ENCODE measurements at places on chromosomes 12 and 14.

DNA sequence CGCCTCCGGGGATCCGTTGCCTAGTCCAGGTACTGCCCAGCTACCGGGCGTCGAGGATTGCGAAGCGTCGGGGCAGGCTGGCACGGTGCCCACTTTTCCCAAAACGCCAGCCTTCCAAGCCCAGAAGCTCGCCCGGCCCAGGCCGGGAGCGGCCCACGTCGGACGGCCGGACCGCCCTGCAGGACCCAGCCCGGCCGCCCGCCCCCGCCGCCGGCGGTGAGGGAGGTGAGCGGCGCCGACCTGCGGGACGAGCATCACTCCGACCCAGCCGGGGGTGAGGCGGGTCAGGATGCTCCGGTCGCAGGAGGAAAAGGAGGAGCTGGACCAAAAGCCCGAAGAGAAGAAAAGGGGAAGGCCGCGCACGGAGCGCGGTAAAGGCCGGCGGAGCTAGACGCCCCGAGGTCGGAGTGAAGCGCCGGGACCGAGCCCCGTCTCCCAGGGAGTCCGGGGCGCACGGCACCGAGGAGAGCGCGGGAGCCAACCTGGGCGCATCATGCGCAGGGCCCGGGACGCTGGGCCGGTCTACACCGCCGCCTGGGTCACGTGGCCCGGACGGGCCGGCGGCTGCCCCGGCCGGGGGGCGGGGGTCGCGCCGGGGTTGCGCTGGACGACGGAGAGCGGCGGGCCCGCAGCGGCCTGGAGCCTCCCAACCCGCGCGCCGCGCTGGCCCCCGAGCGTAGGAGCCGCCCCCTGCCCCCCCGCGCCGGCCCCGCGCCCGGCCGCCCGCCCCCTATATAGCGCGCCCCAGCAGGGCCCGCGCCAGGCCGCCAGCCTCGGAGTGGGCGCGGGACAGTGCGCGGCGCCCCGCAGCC, at the start of gene AQP5:
Gene AQP5, plus strand, starts transcription at position 762 of the 812 bp plus-strand sequence. CDS start 146 bp downstream, outside the sequence.
- DNase-seq = no peak

DNA sequence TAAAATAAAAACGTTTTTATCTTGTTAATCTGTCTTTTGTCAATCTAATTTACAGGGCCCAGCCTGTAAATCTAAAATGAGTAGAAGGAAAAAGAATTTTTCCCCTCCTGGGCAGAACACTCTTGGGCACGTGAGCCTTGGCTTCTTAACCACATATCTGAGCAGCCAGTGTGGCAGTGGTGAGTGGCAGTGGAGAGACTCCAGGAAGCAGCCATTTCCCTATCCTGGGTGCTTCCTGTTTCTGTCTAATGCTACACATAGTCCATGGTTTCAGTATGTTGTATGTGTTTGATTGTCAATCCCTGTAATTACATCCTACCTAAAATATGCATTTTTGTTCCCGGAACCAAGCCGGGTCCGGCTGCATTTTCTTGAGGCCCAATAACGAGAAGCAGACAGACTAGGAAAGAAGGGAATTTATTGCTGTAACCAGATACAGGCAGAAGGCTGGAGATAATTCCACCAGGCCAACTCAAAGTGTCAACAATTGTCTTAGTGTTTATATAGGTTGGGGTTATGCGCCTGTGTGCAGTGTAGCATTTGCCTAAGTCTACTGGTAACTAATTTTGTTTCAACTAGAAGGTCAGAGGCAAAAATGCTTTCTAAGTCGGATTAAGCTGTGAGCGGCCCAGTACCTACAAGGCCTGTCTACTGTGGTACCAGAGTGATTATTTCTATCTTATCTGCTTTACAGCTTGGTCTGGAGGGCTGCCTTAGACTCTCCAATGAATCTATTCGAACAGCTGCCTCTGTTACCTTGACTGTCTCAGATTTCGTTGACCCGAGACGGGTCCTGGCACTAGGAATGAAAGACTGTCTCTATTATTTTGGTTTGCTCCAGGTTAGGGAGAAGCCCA, 82.4 kb upstream of the RESF1 start:
- DNase-seq = no peak

GRCh38 chr12:68953536-68953935, 20.6 kb upstream of the CPM start:
- no peak for DNase-seq

- DNase-seq = no peak
Measured at GRCh38 chr12:71019282-71019831, 98.8 kb upstream of the PTPRR start.

DNA sequence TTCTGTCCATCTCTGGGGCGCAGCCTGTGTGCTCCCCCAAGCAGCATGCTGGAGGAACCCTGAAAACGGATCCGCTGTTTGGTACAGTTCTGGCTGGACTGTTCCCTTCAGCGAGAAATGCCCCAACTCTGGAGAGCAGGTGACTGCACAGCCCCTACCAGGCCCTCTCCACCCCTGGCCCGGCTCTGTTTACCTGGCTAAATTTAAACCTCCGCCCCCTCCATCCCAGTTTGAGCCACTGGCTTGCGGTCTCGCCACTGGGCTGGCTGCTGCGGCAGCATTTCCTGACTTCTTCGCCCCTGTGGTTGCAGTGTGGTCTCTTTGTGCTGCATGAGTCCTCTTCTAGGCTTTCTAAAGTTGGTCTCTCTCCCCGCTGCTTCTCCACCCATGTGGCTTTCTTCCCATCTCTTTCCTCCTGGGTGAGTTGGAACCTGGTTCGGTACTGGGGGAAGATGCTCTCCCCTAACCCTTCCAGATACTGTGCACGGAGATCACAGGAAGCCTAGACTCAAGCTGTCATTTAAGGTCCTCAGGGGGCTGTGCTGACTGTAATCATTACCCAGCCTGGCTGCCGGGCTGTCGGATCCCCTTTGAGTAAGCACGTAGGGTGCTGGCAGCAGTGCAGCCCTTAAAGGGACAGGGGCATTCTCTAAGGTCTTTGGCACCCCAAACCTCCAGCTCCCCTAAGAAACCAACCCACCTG, 60.6 kb downstream of the FBXL14 start:
- DNase-seq = no peak

DNA sequence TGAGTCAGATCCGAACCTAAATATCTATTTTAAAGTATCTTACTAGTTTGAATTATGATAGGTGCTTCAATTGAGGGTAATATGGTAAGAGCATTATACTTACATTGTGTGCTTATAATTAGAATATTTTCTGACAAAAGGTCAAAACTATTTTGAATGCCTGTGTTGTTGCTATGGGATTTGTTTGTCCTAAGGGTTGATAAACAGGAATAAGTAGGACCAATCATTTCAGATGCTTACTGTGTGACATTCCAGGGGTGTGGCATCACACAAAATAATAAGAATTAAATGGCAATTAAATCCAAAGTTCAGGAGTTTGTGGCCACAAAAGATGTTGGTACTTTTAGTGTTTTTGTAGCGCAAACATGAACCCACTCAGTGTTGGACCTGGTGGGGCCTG, 256.2 kb upstream of the DDHD1 start:
- no peak for DNase-seq

GRCh38 chr12:84355561-84355960, 557.0 kb downstream of the SLC6A15 start:
- DNase-seq = no peak

DNA sequence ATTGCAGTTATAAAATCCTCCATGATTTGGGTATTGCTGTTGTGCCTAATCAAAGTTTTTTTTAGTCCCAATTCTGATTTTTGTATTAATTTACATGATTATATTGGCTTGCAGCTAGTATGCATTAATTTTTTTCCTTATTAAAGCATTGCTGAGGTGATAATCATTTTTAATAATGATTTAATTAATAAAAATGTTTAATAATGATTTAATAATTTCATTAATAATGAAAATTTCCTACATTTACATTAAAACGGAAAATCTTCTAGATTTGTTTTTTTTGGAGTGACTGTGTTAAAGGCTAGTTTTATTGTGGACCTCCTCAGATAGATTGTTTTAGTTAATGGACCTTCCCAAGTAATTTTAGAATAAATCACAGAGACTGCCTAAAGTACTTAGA, 79.6 kb downstream of the CCDC91 start:
- DNase-seq = no peak

DNA sequence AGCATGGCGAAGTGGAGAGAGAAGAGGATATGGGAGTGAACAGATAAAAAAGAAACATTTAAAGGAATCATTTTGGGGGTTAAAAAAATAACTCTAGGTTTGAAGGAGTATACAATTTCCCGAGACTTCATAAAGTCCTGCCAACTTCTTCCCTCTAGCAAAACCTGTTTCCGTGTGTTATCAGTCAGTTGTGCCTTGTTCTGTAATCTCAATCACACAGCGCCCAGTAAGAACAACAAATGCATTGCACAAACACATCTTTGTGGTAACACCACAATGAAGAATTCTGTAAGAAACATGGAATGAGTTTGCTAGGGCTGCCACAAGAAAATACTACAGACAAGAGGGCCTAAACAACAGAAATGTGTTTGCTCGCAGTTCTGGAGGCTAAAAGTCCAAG, 144.7 kb upstream of the FUT8 start:
- DNase-seq = no peak

DNA sequence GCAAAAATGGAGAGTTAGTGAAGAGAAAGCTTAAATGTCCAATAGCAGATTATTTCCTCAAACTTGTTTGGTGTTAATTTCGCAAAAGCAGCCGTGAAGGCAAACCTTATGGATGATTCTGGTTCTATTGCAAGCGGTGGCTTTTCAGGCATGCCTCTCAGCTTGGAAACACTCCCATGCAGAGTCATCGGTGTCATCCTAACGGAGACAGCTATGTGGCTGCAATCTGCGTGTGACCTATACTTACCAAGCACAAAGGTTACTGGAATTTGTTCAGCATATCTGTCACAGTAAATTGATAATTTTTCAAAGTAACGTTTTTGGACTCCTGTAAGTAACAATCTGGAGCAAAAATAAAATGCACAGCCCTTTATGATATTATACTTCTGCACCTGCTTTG, 5.0 kb downstream of the BEST3 start:
- no peak for DNase-seq

- no peak for DNase-seq
Measured at GRCh38 chr12:581321-581720, 81.9 kb downstream of the NINJ2 start.

GRCh38 chr14:57268161-57269069, at the start of the genes AP5M1 and EXOC5:
TSS of gene AP5M1 (plus strand) at chr14:57268971. CDS start at chr14:57269315, 344 bp downstream.
TSS of gene EXOC5 (minus strand) at chr14:57268905. CDS start at chr14:57268648, 257 bp downstream.
- DNase-seq = peak; percentile 80
